ENCODE measurements at places on chromosomes 3 and 15. TPM values are rescaled to one million over a fixed set of nuclear protein-coding genes. Genes with fewer than 3 reads are reported as not detected.

DNA sequence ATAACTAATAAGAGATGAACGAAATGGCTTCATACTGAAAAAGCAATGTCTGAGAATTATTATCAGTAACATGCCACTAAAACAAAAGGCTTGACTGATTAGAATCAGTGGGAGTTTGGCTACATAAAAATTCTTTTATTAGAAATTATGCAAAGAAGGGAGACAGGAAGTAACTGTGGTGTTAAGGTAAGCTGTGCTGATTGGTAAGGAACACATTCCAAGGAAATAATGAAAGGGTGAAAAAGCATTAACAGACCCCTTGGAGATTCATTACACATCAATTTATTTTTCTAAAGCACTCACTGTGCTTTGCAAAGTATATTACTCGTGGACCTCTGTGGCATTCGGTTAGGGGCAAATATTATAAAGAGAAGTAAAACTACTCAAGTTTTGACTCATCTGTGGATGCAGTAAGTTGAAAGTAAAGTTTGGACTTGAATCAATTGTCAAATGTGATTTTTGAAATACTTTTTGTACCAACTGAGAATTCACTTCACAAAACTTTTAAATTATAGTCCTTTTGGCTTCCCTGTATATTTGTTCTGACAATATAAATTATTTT is 176.1 kb upstream of the ZPLD1 start:
- peaks cover 14% of the 10 kb centered on the region for H3K27me3 ChIP-seq
- no peak overlapping the region for H3K4me3 ChIP-seq
- H3K27ac ChIP-seq = no peak overlapping the region
- no peaks in the 10 kb centered on the region for H3K4me1 ChIP-seq

- H3K4me3 ChIP-seq = no peak overlapping the region
- no peaks in the 10 kb centered on the region for H3K36me3 ChIP-seq
- peaks cover 3% of the 10 kb centered on the region for H3K27me3 ChIP-seq
These were observed 202.3 kb downstream of the CADPS start for GRCh38 chr3:62672988-62673313.

GRCh38 chr3:152554980-152555379 is 280.0 kb upstream of the P2RY1 start:
- no peak overlapping the region for H3K4me3 ChIP-seq
- peaks cover 10% of the 10 kb centered on the region for H3K4me1 ChIP-seq
- peaks cover 3% of the 10 kb centered on the region for H3K27me3 ChIP-seq
- H3K36me3 ChIP-seq = no peaks in the 10 kb centered on the region

- H3K4me1 ChIP-seq = peaks cover 8% of the 10 kb centered on the region
- H3K36me3 ChIP-seq = no peaks in the 10 kb centered on the region
- no peak overlapping the region for H3K27ac ChIP-seq
These were observed 4.0 kb upstream of the DAG1 start for GRCh38 chr3:49466085-49466484.

DNA sequence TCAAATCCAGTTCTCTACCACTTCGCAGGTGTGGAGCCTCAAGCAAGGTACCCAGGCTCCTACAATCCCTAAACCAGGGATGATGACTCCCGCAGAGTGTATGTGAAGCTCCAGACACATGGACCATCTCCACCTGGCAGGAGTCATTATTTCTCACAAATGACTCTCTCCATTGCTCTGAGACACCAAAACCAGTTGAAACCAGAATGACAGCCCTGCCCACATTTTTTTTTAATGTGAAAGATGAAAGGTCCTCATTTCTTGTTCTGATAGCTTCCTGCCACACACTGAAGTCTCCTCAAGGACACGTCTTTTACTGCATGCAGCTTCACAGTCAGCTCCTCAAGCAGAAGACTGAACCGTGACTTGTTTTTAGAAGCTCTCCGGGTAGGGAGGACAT is 61.4 kb upstream of the ZBTB38 start:
- H3K27me3 ChIP-seq = no peaks in the 10 kb centered on the region
- H3K4me3 ChIP-seq = peak overlapping the region; percentile 46
- H3K36me3 ChIP-seq = no peaks in the 10 kb centered on the region
- DNase-seq = peak; percentile 30
- peaks cover 53% of the 10 kb centered on the region for H3K4me1 ChIP-seq
- H3K27ac ChIP-seq = peak overlapping the region; percentile 74

DNA sequence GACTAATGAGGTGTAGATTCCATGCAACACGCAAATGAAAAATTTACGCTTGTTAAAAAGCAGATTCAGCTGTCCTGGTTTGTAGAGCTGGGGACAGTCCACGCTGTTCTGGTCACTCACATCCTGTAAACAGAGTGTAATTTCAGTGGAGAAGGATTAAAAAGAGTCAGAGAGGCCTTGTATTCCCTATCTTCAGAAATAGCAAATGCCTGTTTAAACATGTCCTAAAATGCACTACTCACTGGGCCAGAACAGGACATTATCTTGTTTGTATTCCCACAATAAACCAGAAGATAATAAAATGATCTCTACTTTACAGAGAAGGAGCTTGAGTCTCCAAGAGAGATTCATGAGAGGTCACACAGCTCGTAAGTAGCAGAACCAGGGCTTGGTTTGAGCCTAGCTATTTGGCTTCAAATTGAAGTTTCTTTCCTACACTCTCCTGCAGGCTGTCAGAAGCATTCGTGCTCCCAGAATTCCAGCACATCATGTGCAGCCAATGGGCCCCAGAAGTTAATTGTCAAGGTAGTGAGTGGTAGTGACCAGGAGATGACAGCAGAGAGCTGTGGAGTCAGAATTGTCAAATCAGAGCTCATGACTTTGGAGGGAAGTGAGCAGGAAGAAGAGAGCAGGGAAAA is 242.5 kb downstream of the ATP8B4 start:
- H3K27me3 ChIP-seq = no peaks in the 10 kb centered on the region
- H3K27ac ChIP-seq = no peak overlapping the region
- H3K36me3 ChIP-seq = peaks cover 18% of the 10 kb centered on the region
- H3K4me1 ChIP-seq = no peaks in the 10 kb centered on the region
- no peak overlapping the region for H3K4me3 ChIP-seq
- no peak for DNase-seq

DNA sequence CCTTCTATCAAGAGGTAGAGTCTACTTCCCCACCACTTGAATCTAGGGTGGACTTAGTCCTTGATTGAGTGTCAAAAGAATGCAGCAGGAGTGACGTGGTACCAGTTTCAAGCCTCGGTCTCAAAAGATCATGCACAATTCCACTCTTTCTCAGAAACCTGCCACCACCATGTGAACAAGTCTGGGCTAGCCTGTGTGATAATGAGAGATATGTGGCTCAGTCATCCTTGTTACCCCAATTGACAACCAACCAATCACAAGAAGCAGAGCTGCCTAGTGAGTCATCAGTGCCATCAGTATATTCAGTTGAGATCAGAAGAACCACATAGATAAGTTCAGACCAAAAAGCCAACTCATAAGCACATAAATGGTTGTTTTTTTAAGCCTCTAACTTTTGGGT is 374.5 kb downstream of the IL20RB start:
- no peak for DNase-seq
- no peak overlapping the region for H3K4me3 ChIP-seq
- H3K27me3 ChIP-seq = no peaks in the 10 kb centered on the region
- H3K27ac ChIP-seq = no peak overlapping the region

The TICRR gene
- total RNA-seq = 18.2 TPM

DNA sequence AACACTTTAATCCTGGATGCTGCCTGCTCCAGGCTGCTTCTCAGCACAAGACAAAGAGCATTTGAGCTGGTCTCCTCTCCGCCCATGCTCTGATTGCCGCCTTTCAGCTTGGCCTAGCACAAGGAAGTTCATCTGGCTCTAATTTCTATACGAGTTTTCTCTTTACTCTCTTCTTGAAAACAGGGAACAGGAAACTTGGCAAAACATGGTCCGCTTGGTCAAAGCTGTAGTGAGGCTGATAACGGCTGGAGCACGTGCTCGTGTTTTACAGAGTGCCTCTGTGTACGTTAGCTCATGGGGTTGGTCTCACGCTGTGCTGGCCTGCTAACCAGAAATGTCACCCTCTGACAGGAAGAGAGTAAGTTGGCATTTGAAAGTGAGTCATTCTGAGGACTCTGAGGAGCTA is 19.2 kb downstream of the RARRES1 start:
- H3K27me3 ChIP-seq = no peaks in the 10 kb centered on the region
- DNase-seq = no peak
- peaks cover 17% of the 10 kb centered on the region for H3K36me3 ChIP-seq
- peaks cover 15% of the 10 kb centered on the region for H3K4me1 ChIP-seq

The GUCA1C gene
- total RNA-seq = not detected

The SLC24A5 gene
- not detected for total RNA-seq

GRCh38 chr15:62858343-62858742 is 184.2 kb upstream of the TPM1 start:
- peaks cover 2% of the 10 kb centered on the region for H3K36me3 ChIP-seq
- H3K4me1 ChIP-seq = peaks cover 13% of the 10 kb centered on the region
- no peak overlapping the region for H3K27ac ChIP-seq
- H3K4me3 ChIP-seq = no peak overlapping the region
- DNase-seq = no peak

The MASP1 gene
- total RNA-seq = not detected

The TMOD2 gene
- total RNA-seq = 6.2 TPM

DNA sequence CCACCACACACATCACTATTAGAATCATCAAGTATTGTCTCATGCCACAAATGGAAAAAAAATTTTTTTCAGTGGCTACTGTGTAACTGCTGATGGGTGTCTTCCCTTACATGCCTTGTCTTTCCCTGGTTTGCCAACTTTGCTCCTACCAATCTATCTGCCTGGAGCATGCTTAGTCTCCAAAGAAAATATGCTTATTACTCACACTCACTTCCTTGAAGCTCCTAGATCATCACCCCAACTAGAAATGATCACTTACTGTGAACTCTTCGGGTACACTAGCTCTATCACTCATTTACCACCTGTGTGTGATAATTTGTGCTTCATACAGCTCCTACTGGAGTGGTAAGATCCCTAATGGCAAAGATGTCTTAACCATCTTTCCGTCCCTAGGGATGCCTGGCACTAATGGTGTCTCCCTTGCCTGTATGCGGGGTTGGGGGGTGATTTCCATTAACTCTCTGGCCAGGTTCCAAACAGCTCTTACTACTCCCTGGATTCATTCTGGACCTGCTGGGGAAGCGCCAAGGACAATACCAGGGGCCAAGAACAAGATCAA is 799 bp downstream of the VPS33B start:
- peak overlapping the region; percentile 89 for H3K4me3 ChIP-seq
- DNase-seq = no peak
- peaks cover 50% of the 10 kb centered on the region for H3K4me1 ChIP-seq
- H3K36me3 ChIP-seq = peaks cover 25% of the 10 kb centered on the region

The SLC6A11 gene
- not detected for total RNA-seq

- H3K27me3 ChIP-seq = no peaks in the 10 kb centered on the region
- H3K4me1 ChIP-seq = no peaks in the 10 kb centered on the region
These were observed 161.5 kb downstream of the ARRDC4 start for GRCh38 chr15:98121957-98122356.

DNA sequence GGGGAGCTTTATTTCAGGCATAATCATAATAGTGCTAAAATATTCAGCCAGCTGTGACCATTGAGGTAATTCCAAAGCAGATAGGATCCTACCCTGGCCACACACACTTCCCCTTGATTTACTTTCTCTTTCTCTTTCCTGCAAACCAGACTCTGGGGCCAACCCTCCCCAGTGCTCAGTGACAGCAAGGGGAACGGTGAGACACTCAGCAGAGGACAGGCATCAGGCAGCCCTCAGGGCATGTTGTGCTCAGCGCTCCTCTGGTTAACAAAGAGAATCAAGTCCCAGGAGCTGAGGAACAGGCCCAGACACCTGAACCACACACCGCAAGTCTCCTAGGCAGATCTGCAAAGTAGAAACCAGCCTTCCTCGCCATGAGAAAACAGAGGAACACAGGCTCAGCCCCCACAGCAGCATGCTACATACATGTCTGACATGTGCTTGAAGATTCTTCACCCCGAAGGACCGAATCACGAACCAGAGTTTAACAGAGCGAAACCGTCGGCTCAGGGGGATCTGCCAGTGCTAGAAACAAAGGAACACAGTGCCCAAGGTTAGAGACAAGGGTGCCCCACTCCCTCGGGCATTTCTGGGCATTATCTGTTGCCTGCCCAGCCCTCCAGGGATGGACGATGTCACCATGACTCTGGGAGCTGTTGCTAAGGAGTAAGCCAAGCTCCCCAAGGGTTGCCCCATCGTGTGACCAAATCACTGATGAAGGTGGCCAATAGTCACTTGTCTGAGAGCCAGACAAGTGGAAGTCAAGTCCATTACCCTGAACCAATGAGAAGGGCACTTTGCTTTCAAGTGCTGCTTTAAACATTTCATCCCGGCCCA is 17.5 kb downstream of the HDC start:
- peak; percentile 79 for DNase-seq
- H3K27me3 ChIP-seq = no peaks in the 10 kb centered on the region
- H3K36me3 ChIP-seq = peaks cover 6% of the 10 kb centered on the region
- H3K4me3 ChIP-seq = peak overlapping the region; percentile 66
- peak overlapping the region; percentile 90 for H3K27ac ChIP-seq

GRCh38 chr3:99731499-99731898 is 86.2 kb upstream of the CMSS1 start:
- H3K27me3 ChIP-seq = peaks cover 4% of the 10 kb centered on the region
- H3K36me3 ChIP-seq = no peaks in the 10 kb centered on the region
- no peak overlapping the region for H3K27ac ChIP-seq
- no peak for DNase-seq

The TMEM108 gene
- not detected for total RNA-seq

GRCh38 chr15:57272771-57273357 is 103.4 kb upstream of the CGNL1 start:
- no peaks in the 10 kb centered on the region for H3K27me3 ChIP-seq
- no peak overlapping the region for H3K4me3 ChIP-seq
- peaks cover 18% of the 10 kb centered on the region for H3K36me3 ChIP-seq
- no peak overlapping the region for H3K27ac ChIP-seq
- H3K4me1 ChIP-seq = no peaks in the 10 kb centered on the region
- no peak for DNase-seq

The SSUH2 gene
- not detected for total RNA-seq

The CYP8B1 gene
- total RNA-seq = not detected

The SLC6A20 gene
- total RNA-seq = not detected

GRCh38 chr15:83602021-83602420 is 51.9 kb upstream of the ADAMTSL3 start:
- no peak overlapping the region for H3K4me3 ChIP-seq
- no peaks in the 10 kb centered on the region for H3K36me3 ChIP-seq
- no peak overlapping the region for H3K27ac ChIP-seq
- H3K27me3 ChIP-seq = no peaks in the 10 kb centered on the region

The MESP2 gene
- total RNA-seq = not detected

- no peaks in the 10 kb centered on the region for H3K27me3 ChIP-seq
- peaks cover 94% of the 10 kb centered on the region for H3K4me1 ChIP-seq
- H3K4me3 ChIP-seq = no peak overlapping the region
- H3K36me3 ChIP-seq = peaks cover 62% of the 10 kb centered on the region
- DNase-seq = no peak
- H3K27ac ChIP-seq = peak overlapping the region; percentile 96
These were observed 20.9 kb downstream of the PSTPIP1 start for GRCh38 chr15:77015646-77016320.

- DNase-seq = no peak
- H3K4me1 ChIP-seq = peaks cover 72% of the 10 kb centered on the region
- H3K36me3 ChIP-seq = peaks cover 14% of the 10 kb centered on the region
- no peak overlapping the region for H3K4me3 ChIP-seq
- H3K27me3 ChIP-seq = peaks cover 2% of the 10 kb centered on the region
These were observed 65.2 kb downstream of the FNDC3B start for GRCh38 chr3:172104471-172105072.
